WTC11 (cell line): ENCODE measurements at places on chromosomes 12 and 14. TPM values are rescaled to one million over a fixed set of nuclear protein-coding genes. Genes with fewer than 3 reads are reported as not detected.

Gene SMCO3
- total RNA-seq: not detected in 3 replicates

Gene RALGAPA1
- total RNA-seq: 28.8 to 31.7 TPM (median 29.3 TPM) in 3 replicates

- peaks cover 72% of the 10 kb centered on the region for H3K4me1 ChIP-seq
- peaks cover 11% of the 10 kb centered on the region for H3K27me3 ChIP-seq
- H3K36me3 ChIP-seq: no peaks in the 10 kb centered on the region
- no peak for DNase-seq
- no peak overlapping the region for H3K27ac ChIP-seq
- no peak overlapping the region for H3K4me3 ChIP-seq
Measured at GRCh38 chr12:94266796-94267536, 118.6 kb downstream of the PLXNC1 start.

DNA sequence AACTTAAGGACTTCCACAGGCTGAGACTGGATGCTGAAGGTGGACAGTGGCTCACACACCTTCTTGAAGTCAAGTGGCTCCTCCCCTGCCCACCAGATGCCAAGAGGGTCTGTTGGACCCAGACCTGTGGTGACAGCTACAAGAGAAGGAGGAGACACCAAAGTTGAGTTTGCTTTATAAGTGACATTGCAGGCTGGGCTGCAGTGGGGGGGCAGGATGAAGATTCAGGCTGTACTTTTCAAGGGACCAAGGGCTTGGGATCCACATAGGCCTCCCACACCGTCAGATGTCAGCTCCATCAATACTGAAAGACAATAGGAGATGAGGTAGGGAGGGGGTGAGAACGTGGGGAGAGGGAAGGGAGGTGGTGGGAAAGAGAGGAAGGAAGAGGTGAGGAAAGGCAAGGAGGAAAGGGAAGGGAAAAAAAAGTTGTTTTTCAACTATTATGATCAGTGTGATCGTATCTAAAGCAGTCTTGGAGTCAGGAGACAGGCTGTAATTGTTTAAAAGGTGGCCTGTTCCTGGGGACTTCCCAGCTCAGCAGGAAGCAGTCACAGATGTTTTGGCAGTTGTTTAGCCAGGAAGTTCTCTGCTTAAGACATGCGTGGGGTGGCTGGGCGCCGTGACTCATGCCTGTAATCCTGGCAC, 84.1 kb upstream of the RESF1 start:
- H3K27me3 ChIP-seq: peaks cover 5% of the 10 kb centered on the region; the same call in 1 of the 2 replicates
- peak overlapping the region; percentile 33 for H3K27ac ChIP-seq
- no peak for DNase-seq
- H3K4me3 ChIP-seq: no peak overlapping the region
- peaks cover 37% of the 10 kb centered on the region for H3K4me1 ChIP-seq

GRCh38 chr14:22304326-22304725, 284.7 kb downstream of the DAD1 start:
- no peak overlapping the region for H3K27ac ChIP-seq
- H3K4me1 ChIP-seq: no peaks in the 10 kb centered on the region
- no peaks in the 10 kb centered on the region for H3K36me3 ChIP-seq
- no peaks in the 10 kb centered on the region for H3K27me3 ChIP-seq

GRCh38 chr14:60878121-60878520, 102.8 kb downstream of the TRMT5 start:
- H3K36me3 ChIP-seq: peaks cover 13% of the 10 kb centered on the region
- no peak overlapping the region for H3K27ac ChIP-seq
- H3K4me3 ChIP-seq: no peak overlapping the region
- no peaks in the 10 kb centered on the region for H3K27me3 ChIP-seq
- no peaks in the 10 kb centered on the region for H3K4me1 ChIP-seq

DNA sequence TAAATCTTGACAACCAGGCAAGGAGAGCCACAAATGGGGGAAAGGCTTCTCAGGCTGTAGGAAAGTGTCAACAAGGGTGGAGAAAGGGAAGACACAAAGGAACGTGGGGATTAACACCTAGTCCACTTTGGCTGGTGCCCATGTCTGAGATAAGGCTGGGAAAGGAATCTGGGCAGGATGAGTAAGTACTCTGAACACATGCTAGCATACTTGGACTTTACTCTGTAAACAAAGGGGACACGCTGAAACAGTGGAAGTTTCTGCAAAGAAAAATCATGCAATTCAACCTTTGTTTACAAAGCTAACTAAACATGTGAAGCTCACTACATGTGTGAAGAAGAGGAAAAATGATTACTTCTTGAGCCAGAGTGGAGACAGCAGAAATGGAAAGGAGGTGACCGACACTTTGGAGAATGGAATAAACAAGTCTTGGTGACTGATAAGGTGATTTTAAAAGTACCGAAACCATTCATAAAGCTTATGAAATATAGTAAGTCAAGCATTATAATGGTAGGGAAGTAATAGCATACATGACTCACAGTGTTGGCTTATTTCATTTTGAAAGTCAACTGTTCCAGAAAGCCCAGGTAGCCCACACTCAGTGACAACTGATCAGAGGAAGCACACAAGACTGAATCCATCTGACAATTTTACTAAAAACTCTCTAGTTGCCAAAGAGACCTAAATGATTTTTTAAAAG, 13.2 kb downstream of the CPNE8 start:
- no peak overlapping the region for H3K27ac ChIP-seq
- H3K36me3 ChIP-seq: peaks cover 9% of the 10 kb centered on the region
- no peak overlapping the region for H3K4me3 ChIP-seq

DNA sequence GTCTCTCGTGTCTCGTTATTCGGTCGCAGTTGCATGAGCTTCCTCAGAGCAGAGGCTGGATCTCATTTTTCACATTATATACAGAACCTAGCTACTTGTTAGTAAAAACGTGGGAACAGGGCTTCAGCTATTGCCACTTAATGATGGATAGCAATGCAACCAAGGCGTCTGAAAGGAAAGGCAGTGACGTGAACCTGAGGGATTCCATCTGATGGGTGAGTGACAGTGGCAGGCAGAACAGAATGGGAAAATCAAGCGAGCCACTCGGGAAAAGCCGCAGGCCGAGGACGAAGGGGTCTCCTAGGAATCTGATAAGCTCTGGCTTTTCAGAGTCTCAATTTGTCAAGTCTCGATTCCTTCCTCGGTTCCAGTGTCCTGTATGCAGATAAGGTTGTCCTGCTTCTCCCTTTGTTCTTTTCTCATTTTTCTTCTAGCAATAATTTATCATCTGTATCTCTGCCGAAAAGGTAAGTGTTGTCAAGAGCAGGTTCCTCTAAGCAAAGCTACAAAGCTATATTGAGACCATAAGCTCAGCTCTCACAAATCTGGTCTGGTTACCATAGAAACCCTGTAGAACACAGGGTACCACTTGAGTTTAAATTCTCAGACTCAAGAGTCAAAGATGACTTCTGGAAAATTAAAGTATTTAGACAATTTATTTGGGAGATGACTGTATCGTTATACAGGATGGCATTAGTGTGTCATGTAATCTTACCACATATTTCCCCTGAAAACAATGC, 416.6 kb downstream of the GLT1D1 start:
- H3K36me3 ChIP-seq: peaks cover 75% of the 10 kb centered on the region
- H3K27ac ChIP-seq: no peak overlapping the region
- H3K4me3 ChIP-seq: no peak overlapping the region
- peaks cover 8% of the 10 kb centered on the region for H3K27me3 ChIP-seq
- DNase-seq: no peak

DNA sequence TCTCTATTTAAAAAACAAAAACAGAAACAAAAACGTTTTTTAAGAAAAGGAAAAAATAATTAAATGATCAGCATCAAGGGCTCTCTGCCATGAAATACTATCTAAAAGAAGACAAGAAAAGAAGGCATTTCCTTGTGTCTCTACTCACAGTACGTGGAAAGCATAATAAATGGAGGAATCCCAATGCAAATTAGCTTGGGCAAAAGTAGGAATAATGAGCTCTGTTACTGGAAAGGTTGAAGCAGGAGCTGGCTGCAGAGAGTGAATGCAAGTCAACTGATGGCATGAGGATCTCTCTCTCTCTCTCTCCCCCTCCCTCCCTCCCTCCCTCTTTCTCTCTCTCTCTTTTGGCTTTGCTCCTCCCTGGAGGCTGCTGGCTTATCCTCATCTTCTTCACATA, 85.9 kb downstream of the TBX3 start:
- H3K27me3 ChIP-seq: peaks cover 19% of the 10 kb centered on the region
- DNase-seq: no peak
- H3K27ac ChIP-seq: no peak overlapping the region
- H3K36me3 ChIP-seq: peaks cover 36% of the 10 kb centered on the region

DNA sequence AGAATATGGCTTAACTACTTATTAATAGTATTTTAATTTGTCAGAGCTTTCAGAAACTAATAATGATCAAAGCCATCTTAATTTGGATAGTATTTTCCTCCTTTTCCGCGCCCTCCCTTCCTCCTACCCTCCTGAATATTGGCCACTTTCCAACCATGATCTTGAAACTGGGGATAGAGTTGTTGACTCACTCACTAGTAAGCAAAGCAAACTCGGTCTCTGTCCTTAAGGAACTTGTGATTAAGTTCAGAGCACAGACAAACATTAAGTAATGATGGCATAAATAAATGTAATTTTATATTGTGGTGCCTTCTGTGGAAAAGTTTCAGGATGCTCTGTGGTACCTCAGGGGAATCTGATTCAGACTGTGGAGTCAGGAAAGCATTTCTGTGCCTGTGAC, 75.7 kb downstream of the LRRK2 start:
- H3K27me3 ChIP-seq: no peaks in the 10 kb centered on the region
- no peak overlapping the region for H3K4me3 ChIP-seq
- DNase-seq: no peak
- H3K36me3 ChIP-seq: no peaks in the 10 kb centered on the region
- H3K4me1 ChIP-seq: no peaks in the 10 kb centered on the region

GRCh38 chr14:68758301-68758700, 34.6 kb downstream of the ZFP36L1 start:
- no peaks in the 10 kb centered on the region for H3K36me3 ChIP-seq
- no peak overlapping the region for H3K27ac ChIP-seq
- DNase-seq: no peak
- peaks cover 12% of the 10 kb centered on the region for H3K4me1 ChIP-seq

DNA sequence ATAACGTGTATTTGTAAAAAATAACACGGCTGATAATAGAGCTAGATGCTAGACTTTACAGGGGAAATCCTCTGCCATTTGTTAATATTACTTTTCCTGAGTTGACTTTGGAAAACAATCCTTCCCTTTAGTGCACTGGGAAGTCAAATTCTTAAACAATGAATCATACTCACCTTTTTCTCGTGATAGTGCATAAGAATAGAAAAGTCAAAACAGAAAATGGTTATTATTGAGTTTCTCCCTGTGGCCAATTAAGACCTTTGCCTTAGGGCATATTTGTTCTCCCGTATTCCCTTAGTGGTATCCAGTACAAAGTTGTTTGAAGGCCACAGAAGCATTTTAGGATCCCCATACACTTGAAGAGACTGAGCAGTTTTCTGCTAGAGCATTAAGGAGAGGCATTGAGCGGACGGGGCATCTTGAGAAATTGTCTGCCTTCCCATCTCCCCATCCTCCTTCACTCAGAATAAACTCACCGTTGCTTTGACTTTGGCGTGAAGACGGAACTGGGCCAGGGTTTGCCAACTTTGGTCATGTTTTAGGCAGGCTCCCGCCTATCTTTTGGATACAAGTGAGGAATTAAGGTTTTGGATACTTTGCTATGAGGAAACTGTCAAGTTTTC, 171.3 kb downstream of the TMTC2 start:
- peaks cover 41% of the 10 kb centered on the region for H3K4me1 ChIP-seq
- H3K27me3 ChIP-seq: peaks cover 14% of the 10 kb centered on the region
- DNase-seq: no peak
- peak overlapping the region; percentile 35 for H3K4me3 ChIP-seq

DNA sequence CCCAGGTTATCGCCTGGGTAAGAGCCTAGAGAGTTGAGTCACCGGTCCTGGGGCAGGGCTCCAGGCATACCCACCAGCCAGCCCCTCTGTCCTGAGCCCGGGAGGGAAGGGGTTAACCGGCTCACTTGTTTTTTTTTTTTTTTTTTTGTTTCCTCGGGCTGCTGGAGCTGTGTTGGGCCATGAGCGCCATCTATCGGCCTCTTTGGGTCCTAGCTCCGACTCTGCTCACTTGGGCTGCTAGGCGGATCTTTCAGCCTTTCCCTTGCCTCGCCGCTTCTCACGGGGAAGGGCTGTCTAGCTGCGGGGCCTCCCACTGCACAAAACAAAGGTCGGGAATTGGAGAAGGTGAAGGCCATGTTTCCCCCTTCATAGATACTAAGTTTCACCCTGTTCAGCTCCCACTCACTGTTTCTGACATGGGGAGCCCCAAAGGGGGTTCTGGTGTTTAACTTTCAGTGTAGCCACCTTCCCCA, 2.8 kb upstream of the SMUG1 start:
- peak; percentile 87 for DNase-seq
- H3K27ac ChIP-seq: no peak overlapping the region
- H3K36me3 ChIP-seq: no peaks in the 10 kb centered on the region
- peaks cover 18% of the 10 kb centered on the region for H3K4me1 ChIP-seq

DNA sequence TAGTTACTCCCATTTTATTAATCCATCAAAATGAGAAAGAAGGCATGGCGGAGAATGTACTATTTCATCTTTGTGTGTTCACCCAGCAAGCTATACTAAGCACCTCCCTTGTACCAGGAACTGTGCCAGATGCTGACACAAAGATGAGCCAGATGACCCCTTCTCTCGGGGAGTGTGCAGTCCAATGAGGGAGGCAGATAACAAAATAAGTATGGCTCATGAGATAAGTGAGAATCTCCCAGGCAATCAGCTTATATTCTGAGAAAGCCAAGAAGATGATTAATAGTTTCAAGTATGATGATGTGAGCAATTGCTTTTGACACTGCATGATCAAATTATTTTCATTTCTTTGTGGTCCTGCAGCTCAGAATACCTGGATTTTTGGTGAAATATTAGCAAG, 1.3 kb upstream of the TMEM233 start:
- peaks cover 30% of the 10 kb centered on the region for H3K4me1 ChIP-seq
- H3K27ac ChIP-seq: no peak overlapping the region
- H3K4me3 ChIP-seq: no peak overlapping the region
- no peak for DNase-seq

- DNase-seq: no peak
- H3K36me3 ChIP-seq: no peaks in the 10 kb centered on the region
- H3K4me1 ChIP-seq: peaks cover 27% of the 10 kb centered on the region
Measured at GRCh38 chr12:28954333-28954732, 194.7 kb upstream of the FAR2 start.

GRCh38 chr12:103642240-103642864, 55.3 kb downstream of the STAB2 start:
- H3K4me1 ChIP-seq: no peaks in the 10 kb centered on the region
- H3K27me3 ChIP-seq: no peaks in the 10 kb centered on the region
- no peak for DNase-seq
- peaks cover 7% of the 10 kb centered on the region; the same call in 1 of the 2 replicates for H3K36me3 ChIP-seq

GRCh38 chr14:52049721-52050588, 18.9 kb downstream of the NID2 start:
- peaks cover 14% of the 10 kb centered on the region for H3K4me1 ChIP-seq
- no peak overlapping the region for H3K4me3 ChIP-seq
- H3K36me3 ChIP-seq: no peaks in the 10 kb centered on the region
- H3K27ac ChIP-seq: no peak overlapping the region

- DNase-seq: no peak
- H3K27me3 ChIP-seq: no peaks in the 10 kb centered on the region
- H3K4me1 ChIP-seq: peaks cover 16% of the 10 kb centered on the region
- no peaks in the 10 kb centered on the region for H3K36me3 ChIP-seq
- H3K27ac ChIP-seq: no peak overlapping the region
Measured at GRCh38 chr12:2378835-2379330, 326.1 kb downstream of the CACNA1C start.
